Calu3 (cell line): ENCODE measurements at places on chromosomes 4 and X. TPM values are rescaled to one million over a fixed set of nuclear protein-coding genes. Genes with fewer than 3 reads are reported as not detected.
A peak's percentile ranks its signal among the peaks of the same experiment; 100 is the strongest.

DNA sequence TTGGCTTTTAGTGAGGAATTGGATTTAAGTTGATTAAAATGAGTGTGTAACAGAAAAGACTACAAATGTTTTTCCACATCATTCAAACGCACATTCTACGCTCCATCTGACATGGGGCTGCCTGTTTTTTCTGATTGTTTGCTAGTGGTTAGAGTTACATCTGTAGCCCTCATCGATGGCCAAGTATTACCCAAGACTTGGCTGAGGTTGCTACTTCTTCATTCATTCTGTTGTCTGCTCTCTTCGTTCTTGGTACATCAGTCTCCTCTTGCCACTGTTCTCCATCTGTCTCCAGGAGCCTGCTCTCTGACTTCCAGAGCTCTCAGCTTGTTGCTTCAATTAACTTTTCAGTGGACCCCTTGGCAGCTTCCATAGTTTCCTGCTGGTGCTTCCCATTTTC is 1844.6 kb upstream of the TENM3 start:
- DNase-seq = no peak
- peaks cover 7% of the 10 kb centered on the region for H3K4me1 ChIP-seq
- H3K27ac ChIP-seq = peak overlapping the region; percentile 10
- no peaks in the 10 kb centered on the region for H3K27me3 ChIP-seq
- H3K4me3 ChIP-seq = no peak overlapping the region
- no peaks in the 10 kb centered on the region for H3K36me3 ChIP-seq

DNA sequence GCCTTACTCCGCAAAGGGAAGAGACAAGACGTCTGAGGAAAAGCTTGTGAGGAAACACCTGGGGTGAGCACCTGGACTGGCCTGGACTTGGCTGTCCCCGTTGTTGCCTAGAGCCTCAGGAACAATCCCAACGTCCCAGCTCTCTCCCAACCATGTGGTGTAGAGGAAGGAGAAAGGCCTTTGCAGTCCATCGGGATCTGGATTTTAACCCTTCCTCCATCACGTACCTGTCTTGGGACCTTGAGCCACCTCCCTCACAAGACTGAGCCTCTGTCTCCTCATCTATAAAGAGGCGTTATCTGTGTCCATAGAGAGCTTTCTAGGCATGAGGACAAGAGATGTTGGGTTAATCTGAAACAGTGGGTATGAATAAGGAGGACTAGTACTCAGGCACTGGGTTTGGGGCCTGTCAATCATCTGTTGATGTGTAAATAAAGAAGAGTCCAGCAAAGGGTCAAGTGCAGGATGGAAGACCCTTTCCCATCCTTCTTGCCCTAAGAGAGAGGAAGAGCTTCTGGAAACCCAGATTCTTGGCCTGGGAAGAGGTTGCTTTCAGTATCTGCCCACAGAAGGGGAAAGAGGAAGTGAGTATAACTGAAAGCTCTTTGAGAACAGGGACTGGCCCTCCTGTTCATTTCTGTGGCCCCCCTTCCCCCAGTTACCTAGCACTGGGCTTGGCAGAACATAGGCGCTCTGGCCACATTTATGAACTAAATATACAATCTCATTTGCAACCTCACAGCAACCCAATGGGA is 137.1 kb downstream of the PJA1 start:
- H3K4me1 ChIP-seq = peaks cover 16% of the 10 kb centered on the region
- no peak overlapping the region for H3K27ac ChIP-seq
- no peaks in the 10 kb centered on the region for H3K27me3 ChIP-seq
- H3K4me3 ChIP-seq = no peak overlapping the region

- no peaks in the 10 kb centered on the region for H3K27me3 ChIP-seq
- H3K4me3 ChIP-seq = no peak overlapping the region
- H3K27ac ChIP-seq = no peak overlapping the region
- DNase-seq = no peak
- H3K4me1 ChIP-seq = no peaks in the 10 kb centered on the region
Measured at GRCh38 chrX:10992110-10992509, 119.0 kb upstream of the HCCS start.

LRIT3 gene
- total RNA-seq = 0.09 and 0.22 TPM in 2 replicates

GRCh38 chr4:83112678-83113428 is 1.7 kb downstream of the PLAC8 start:
- H3K27me3 ChIP-seq = no peaks in the 10 kb centered on the region
- no peak for DNase-seq
- peaks cover 17% of the 10 kb centered on the region for H3K36me3 ChIP-seq
- peak overlapping the region; percentile 50 for H3K4me3 ChIP-seq
- H3K4me1 ChIP-seq = peaks cover 21% of the 10 kb centered on the region

GYPE gene
- total RNA-seq = not detected in 2 replicates

DNA sequence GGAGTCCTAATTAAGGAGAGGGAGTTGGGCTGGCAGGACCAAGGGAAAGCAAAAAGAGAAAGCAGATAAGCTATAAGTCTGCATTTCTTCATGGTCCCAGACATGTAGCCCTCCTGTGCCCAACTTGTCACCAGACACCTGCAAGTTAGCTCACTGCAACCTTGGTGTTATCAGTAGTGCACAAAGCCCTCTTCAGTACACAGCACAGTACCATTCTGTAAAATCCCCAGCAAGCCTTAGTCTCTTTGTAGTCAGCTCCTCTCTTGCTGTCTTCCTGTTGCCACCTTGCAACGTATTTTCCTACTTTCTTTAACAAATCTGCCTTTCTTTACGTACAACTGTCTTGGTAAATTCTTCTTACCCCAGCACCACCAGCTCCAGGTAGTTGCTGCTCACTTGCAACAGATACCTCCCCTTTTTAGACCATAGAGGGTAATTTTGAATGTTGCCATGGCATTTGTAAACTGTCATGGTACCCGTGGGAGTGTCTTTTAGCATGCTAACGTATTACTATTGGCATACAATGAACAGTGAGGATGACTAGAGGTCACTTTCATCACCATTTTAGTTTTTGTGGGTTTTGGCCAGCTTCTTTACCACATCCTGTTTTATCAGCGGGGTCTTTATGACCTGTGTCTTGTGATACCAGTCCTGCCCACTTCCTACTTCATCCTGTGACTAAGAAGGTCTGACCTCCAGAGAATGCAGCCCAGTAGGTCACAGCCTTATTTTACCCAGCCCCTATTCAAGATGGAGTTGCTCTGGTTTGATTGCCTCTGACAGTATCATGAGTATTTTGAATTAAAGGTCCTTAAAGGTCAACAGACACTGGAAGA is 28.3 kb upstream of the AP1S2 start:
- peak; percentile 16 for DNase-seq
- H3K36me3 ChIP-seq = peaks cover 6% of the 10 kb centered on the region
- peaks cover 29% of the 10 kb centered on the region for H3K4me1 ChIP-seq
- peak overlapping the region; percentile 81 for H3K27ac ChIP-seq
- no peaks in the 10 kb centered on the region for H3K27me3 ChIP-seq

DNA sequence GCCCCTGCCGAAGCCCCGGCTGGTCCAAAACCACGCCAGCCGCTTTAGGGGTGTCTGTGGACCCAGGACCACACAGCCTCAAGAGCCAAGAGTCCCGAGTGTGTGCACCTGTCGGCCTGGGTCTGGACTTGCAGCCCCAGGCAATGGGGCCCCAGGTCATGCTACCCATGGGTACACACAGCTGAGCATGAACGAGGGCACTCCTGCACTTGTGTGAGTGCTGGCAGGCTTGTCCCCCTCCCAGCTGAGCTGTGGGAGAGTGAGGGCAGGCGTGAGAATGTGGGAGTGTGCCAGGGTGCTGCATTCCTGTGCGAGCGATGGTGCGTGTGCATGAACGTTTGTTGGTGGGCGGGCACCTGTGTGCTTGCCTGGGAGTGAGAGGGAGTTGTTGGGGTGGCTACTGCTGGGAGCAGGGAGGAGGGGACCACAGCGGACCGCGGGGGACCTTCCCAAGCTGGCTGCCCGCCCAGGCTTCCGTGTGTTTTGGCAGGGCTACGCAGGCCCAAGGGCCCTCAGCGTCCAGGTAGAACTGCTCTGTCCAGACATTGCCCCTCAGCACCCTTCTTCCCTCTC is 30.8 kb downstream of the BLOC1S4 start:
- peak; percentile 55 for DNase-seq
- H3K4me3 ChIP-seq = peak overlapping the region; percentile 18
- H3K27me3 ChIP-seq = no peaks in the 10 kb centered on the region
- no peaks in the 10 kb centered on the region for H3K36me3 ChIP-seq

GRCh38 chr4:140038031-140038533 is 115.9 kb downstream of the MAML3 start:
- no peaks in the 10 kb centered on the region for H3K36me3 ChIP-seq
- H3K27me3 ChIP-seq = no peaks in the 10 kb centered on the region
- H3K27ac ChIP-seq = peak overlapping the region; percentile 36
- no peak for DNase-seq
- no peak overlapping the region for H3K4me3 ChIP-seq

GRCh38 chrX:1734806-1735205 is 119.9 kb downstream of the ASMT start:
- no peaks in the 10 kb centered on the region for H3K4me1 ChIP-seq
- no peaks in the 10 kb centered on the region for H3K36me3 ChIP-seq
- no peak for DNase-seq
- no peak overlapping the region for H3K4me3 ChIP-seq
- no peak overlapping the region for H3K27ac ChIP-seq

DNAAF6 gene
- total RNA-seq = not detected in 2 replicates

GRCh38 chrX:50100188-50100587 is 100.6 kb downstream of the AKAP4 start:
- H3K27me3 ChIP-seq = no peaks in the 10 kb centered on the region
- H3K36me3 ChIP-seq = no peaks in the 10 kb centered on the region
- no peak overlapping the region for H3K27ac ChIP-seq
- H3K4me1 ChIP-seq = peaks cover 13% of the 10 kb centered on the region

LUZP4 gene
- not detected in 2 replicates for total RNA-seq

- no peaks in the 10 kb centered on the region for H3K27me3 ChIP-seq
- H3K4me1 ChIP-seq = no peaks in the 10 kb centered on the region
- no peak overlapping the region for H3K27ac ChIP-seq
Measured at GRCh38 chr4:42676066-42676951, 19.4 kb upstream of the ATP8A1 start.

DNA sequence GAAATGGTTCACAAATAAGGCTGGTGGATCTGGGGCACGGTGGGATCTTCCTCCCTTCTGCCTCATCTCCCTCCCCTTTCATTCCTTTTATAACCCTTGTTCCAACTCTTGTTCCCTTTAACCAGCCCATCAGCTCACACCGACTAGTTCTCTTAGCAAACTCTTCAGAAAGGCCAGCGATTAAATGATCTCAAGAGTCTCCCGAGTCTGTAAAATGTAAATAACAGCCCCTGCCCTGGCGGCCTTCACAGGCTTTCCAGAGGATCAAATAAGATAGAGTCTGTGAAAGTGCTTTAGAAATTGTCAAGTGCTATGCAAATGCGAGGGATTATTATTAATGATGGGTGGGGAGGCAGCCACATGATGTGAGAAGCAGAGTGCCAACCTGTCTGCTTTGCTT is 27.1 kb downstream of the TSC22D3 start:
- DNase-seq = no peak
- H3K4me1 ChIP-seq = peaks cover 10% of the 10 kb centered on the region
- H3K27ac ChIP-seq = no peak overlapping the region
- H3K36me3 ChIP-seq = no peaks in the 10 kb centered on the region

DNA sequence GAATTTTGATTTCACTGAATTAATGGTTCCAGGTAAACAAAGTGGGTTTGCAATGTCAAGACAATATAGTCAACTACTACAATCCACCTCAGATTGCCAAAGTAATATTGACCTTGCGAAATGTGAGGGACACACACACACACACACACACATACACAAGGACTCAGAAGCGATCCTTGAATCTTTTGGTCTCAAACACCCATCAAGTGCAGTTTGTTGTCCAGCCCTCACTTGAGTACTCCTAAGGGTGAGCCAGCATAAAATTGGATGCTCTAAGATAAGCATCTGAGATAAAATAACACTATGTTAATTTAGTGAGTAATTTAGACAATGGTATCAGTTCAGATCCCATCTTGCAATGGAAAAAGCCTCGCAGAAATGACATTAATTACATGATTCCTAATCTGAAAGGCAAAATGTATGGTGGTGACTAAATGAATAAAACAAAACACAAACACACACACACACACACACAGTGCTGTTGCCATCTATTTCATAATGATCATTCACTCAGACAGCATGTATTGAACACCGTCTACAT is 102.5 kb downstream of the RASL11B start:
- H3K4me1 ChIP-seq = no peaks in the 10 kb centered on the region
- no peaks in the 10 kb centered on the region for H3K36me3 ChIP-seq
- no peak overlapping the region for H3K27ac ChIP-seq

- no peak for DNase-seq
- no peak overlapping the region for H3K27ac ChIP-seq
- no peaks in the 10 kb centered on the region for H3K4me1 ChIP-seq
- no peak overlapping the region for H3K4me3 ChIP-seq
- H3K36me3 ChIP-seq = no peaks in the 10 kb centered on the region
Measured at GRCh38 chr4:152708796-152709195, 29.0 kb upstream of the TMEM154 start.

BEND4 gene
- total RNA-seq = not detected in 2 replicates

DNA sequence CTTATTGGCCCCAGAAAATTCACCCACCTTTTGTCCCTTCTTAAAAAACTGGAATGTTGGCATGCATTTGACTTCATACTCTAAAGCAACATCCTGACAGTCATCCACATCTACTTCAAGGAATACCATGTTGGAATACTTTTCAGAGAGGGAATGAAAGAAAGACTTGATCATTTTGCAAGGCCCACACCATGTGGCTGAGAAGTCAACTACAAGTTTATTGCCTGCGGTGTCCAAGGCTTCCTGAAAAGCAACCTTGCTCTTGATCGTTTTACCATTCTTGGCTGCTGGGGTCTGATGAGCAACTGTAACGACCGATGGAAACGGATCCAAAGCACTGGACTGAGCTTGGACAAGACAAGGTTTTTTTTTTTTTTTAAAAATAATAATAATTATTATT is 9.3 kb downstream of the SEPTIN11 start:
- no peak overlapping the region for H3K27ac ChIP-seq
- no peaks in the 10 kb centered on the region for H3K27me3 ChIP-seq
- peaks cover 26% of the 10 kb centered on the region for H3K4me1 ChIP-seq
- H3K36me3 ChIP-seq = no peaks in the 10 kb centered on the region

- no peaks in the 10 kb centered on the region for H3K36me3 ChIP-seq
- no peaks in the 10 kb centered on the region for H3K27me3 ChIP-seq
- DNase-seq = no peak
- H3K4me3 ChIP-seq = no peak overlapping the region
Measured at GRCh38 chr4:125368146-125368545, 53.4 kb downstream of the FAT4 start.

GRCh38 chr4:186095406-186095805 is 9.1 kb upstream of the FAM149A start:
- no peak overlapping the region for H3K27ac ChIP-seq
- H3K36me3 ChIP-seq = no peaks in the 10 kb centered on the region

TEX13C gene
- total RNA-seq = not detected in 2 replicates

SLC6A8 gene
- total RNA-seq = 24.6 and 27.4 TPM in 2 replicates

- no peak overlapping the region for H3K27ac ChIP-seq
- no peak for DNase-seq
- no peak overlapping the region for H3K4me3 ChIP-seq
- H3K36me3 ChIP-seq = peaks cover 10% of the 10 kb centered on the region
Measured at GRCh38 chr4:1765409-1766072, 27.6 kb upstream of the FGFR3 start.

GRCh38 chr4:110130576-110131358 is 67.6 kb downstream of the ELOVL6 start:
- no peaks in the 10 kb centered on the region for H3K27me3 ChIP-seq
- H3K36me3 ChIP-seq = no peaks in the 10 kb centered on the region
- H3K4me1 ChIP-seq = peaks cover 45% of the 10 kb centered on the region
- DNase-seq = peak; percentile 16

GRCh38 chr4:141416219-141416618 is 195.5 kb downstream of the ZNF330 start:
- DNase-seq = no peak
- no peak overlapping the region for H3K4me3 ChIP-seq
- H3K4me1 ChIP-seq = no peaks in the 10 kb centered on the region
- H3K27me3 ChIP-seq = no peaks in the 10 kb centered on the region
- no peaks in the 10 kb centered on the region for H3K36me3 ChIP-seq

MAGEA2 gene
- not detected in 2 replicates for total RNA-seq
